SJSA1 (cell line): ENCODE measurements at places on chromosomes 1 and 21. TPM values are rescaled to one million over a fixed set of nuclear protein-coding genes. Genes with fewer than 3 reads are reported as not detected.

ASAP3 gene
- total RNA-seq: 19.5 and 38.0 TPM in 2 replicates

C1orf210 gene
- total RNA-seq: not detected in 2 replicates

- H3K27me3 ChIP-seq: no peaks in the 10 kb centered on the region
- peak overlapping the region; percentile 67 for H3K4me3 ChIP-seq
- no peak overlapping the region for H3K27ac ChIP-seq
- no peak for DNase-seq
These were observed 1.4 kb downstream of the WDR26 start for GRCh38 chr1:224433041-224433691.

GRCh38 chr1:33762962-33763361 lies 100.9 kb upstream of the HMGB4 start:
- H3K27ac ChIP-seq: no peak overlapping the region
- no peaks in the 10 kb centered on the region; the same call in 1 of the 2 replicates for H3K4me1 ChIP-seq
- no peaks in the 10 kb centered on the region for H3K36me3 ChIP-seq
- no peak overlapping the region for H3K4me3 ChIP-seq

- no peak overlapping the region for H3K4me3 ChIP-seq
- no peaks in the 10 kb centered on the region for H3K4me1 ChIP-seq
- no peaks in the 10 kb centered on the region for H3K27me3 ChIP-seq
- H3K36me3 ChIP-seq: no peaks in the 10 kb centered on the region
- H3K27ac ChIP-seq: no peak overlapping the region
These were observed 289.1 kb upstream of the PLD5 start for GRCh38 chr1:242813490-242814091.

GRCh38 chr1:154758346-154758745 lies 111.7 kb downstream of the KCNN3 start:
- no peak overlapping the region for H3K27ac ChIP-seq
- H3K36me3 ChIP-seq: no peaks in the 10 kb centered on the region
- no peak for DNase-seq
- no peak overlapping the region for H3K4me3 ChIP-seq
